Tongue (tissue), 3 donors: ENCODE measurements at places on chromosomes 3 and 15.

DNA sequence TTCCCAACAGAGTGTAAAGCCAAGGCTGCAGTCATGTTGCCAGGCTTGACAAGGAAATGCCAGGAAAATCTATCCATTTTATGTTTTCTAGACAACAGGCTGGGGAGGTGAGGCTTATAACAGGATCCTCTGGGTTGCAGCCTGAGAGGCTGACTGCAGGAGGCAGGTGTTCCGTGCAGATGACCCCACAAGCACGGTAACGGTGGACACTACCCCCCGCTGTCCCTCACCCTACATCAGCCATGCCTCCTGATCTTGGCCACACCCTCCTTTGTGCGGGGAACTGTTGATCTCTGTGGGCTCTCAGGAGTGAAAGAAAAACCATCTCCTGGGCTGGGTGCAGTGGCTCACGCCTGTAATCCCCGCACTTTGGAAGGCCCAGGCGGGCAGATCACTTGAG is 68.0 kb upstream of the ADPGK start:
- no peak for DNase-seq

DNA sequence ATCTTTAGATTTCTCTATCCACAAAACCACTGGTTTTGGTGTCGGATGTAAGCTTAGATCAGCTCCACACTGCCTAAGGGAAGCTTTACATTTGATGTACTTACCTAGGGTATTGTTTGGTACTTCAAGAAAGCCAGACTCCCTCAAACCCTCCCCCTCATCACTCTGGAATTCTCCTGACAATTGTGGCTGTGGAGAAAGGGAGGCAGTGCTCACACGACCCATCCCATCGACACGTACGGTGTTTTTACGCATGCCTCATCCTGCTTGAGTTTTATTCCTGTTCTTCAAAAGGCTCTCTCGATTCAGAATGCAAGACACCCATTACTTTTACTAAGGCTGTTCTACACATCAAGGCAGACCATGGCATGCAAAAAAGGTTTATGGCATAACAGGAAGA is 67.3 kb upstream of the ONECUT1 start:
- no peak for DNase-seq

GRCh38 chr3:10757821-10758130 is 58.3 kb upstream of the SLC6A11 start:
- no peak for DNase-seq

DNA sequence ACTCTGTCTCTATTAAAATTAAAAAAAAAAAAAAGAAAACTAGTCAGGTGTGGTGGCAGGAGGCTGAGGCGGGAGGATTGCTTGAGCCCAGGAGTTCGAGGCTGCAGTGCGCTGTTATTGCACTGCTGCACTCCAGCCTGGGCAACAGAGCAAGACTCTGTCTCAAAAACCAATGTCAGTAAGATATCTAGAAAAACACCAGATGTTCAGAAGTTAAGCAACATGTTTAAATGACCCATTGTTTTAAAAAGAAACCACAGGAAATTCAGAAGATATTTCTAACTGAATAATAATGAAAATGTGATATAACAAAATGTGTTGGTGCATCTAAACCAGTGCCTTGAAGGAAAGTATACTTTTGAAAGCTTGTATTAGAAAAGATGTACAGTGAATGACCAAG is 203.4 kb upstream of the CGNL1 start:
- no peak for DNase-seq

DNA sequence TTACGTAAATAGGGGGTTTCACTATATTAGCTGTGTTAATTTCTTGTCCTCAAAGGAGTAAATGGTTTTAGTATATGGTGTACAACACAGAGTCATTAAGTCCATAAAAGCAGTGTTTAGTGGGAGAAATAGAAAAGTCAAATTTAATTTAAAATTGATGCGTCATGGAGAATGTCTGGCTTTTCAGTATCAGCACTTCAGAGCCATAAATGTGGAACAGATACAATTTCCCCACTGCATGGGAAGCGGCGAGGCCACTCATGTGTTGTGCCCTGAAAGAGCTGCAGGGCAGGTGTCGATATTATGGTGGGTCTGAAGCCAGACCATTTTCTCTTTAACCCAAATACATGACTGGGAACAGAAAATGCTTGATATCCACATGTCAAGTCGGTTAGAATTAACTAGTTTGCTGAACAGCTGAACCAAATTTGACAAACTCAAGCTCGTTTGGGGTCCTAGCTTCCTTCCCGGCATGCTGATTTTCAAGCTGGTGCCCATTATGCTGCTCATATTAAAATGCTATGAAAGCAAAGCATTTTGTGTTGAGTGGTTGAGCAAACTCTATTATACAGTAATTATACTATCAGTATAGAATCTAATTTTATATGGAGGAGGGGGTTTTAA is 364.6 kb upstream of the TBL1XR1 start:
- no peak for DNase-seq

DNA sequence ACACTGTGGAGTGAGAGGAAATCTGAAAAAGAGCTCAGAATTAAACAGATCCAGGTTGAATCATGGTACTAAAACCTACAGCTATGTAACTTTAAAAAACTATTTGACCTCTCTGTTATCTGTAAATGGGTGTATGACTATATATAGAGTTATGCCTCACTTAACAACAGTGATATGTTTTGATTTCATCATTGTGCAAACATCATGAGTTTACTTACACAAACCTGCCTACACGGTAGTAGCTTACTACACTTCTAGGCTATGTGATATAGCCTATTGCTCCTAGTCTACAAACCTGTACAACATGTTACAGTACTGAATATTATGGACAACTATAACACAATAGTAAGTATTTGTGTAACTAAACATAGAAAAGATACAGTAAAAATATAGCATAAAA is 191.6 kb upstream of the MEIS2 start:
- no peak for DNase-seq

DNA sequence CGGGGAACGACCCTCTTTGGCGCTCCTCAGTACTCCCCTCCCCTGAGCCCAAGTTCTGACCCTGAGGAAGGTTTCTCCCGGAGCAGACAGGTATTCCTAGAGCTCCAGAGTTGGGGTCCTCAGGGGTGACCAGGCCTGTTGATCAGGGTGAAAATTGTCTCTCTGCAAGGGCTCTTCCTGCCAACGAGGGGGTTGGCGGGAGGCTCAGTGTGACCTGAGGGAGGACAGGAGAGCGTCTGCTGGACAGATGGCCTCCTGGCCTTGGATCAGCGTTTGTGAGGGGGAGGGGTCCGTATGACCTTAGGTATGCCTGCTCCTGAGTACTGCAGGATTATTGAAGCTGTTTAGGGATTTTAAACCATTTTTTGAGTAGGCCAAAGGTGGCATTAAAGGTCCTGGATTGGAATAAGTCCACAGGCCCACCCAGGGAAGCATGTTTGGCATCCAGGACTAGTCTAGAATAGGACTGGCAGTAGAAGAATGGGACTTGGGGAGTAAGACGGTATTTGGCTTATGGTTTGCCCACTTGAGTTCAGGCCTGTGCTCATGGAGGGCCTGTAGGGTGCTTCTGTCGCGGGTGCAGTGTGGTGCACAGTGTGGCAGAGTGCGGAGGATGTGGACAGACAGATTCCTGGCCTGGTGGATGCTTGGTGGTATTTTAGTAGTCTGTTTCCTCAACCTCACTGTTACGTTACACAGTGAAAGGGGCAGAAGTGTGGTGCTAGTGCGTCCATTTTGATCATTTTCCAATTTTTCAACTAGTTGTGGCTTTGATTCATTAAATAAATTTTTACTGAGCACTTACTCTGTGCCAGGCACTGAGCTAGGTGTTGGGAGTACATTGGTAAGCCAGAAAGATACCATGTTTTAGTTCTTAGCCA is 959 bp downstream of the ZNF592 start:
- DNase-seq = peak; percentile 38

DNA sequence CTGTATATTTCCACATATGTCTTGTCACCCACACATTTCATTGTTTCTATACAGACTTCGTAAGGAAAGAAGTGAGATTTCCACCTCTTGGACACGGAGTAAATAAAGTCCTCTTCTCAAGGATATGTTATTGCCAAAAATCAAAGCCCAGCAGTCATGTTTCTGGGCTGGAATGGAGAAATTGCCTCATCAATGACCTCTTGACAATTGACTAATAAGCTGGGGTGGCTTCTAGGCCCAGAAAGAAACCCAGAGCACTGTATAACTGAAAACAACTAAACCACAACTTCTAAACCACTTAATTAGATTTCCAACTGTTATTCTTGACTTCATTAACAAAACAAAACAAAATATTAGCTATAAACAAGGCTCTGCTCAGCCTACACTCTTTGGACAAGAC is 56.4 kb upstream of the SLC24A5 start:
- no peak for DNase-seq

GRCh38 chr3:24850245-24850644 is 355.6 kb upstream of the THRB start:
- no peak for DNase-seq

GRCh38 chr15:78105476-78106241 is 13.3 kb downstream of the SH2D7 start:
- DNase-seq = no peak

DNA sequence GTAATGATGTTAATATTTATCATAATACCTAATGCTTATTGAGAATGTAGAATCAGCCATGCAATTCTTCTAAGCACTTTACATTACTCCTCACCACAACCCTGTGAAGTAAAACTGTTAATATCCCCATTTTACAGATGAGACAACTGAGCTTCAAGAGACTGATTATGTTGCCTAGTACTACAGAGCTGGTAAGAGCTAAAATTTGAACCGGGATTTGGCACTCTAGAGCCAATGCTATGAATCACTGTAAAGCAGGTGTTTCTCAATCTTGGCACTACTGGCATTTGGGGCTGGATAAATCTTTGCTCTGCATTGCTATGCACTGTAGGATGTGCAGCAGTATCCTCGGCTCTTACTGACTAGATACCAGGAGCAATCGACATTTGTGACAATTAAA is 367.7 kb downstream of the MAGI1 start:
- DNase-seq = no peak

- no peak for DNase-seq
These were observed 90.9 kb downstream of the RAP2B start for GRCh38 chr3:153252963-153253362.

DNA sequence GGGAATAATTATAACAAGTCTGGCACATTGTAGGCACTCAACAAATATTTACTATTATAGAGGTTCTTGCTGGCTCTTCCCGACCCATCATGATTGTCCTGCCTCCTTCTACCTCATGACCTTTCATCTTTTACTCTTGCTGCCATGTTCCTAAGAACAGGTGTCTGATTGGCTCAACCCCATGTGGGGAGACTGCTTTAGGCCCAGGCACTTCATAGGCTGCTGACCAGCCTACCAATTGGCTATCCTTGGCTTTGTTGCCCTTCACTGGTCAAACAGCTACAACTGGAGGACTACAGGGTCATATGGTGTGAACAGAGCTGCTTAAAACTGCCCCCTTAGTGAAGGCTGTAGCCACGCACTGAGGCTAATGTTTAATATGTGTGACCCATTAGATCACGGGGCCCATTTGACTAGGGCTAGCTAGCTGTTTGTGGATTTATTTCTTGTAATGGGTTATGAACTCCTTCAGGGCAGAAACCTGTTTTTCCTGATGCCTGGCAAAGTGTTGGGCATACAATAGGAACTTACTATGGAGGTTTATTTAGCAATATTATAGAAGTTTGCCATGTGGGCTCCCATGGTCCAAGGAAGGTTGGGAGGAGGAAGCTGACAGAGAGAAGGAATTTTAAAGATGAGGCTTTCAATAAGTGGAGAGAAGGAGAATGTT is 239.9 kb upstream of the TBC1D5 start:
- DNase-seq = no peak

DNA sequence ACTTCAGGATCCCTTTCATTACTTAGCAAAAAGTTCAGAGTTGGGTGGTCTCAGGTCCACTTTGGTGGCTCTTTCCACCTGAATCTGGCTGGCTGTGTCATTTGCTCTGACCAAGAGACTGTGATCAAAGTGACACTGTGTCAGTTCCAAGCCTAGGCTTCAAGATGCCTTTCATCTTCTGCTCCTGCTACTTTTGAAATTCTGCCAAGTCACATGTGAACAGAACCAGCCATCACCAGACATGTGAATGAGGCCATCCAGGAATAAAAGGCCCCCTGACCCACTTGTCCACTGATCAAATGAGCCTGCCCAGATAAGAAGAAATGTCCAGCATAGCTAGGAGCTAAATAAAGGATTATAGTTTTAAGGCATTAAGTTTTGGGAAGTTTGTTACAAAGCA is 132.2 kb downstream of the OSBPL10 start:
- DNase-seq = peak; percentile 29

DNA sequence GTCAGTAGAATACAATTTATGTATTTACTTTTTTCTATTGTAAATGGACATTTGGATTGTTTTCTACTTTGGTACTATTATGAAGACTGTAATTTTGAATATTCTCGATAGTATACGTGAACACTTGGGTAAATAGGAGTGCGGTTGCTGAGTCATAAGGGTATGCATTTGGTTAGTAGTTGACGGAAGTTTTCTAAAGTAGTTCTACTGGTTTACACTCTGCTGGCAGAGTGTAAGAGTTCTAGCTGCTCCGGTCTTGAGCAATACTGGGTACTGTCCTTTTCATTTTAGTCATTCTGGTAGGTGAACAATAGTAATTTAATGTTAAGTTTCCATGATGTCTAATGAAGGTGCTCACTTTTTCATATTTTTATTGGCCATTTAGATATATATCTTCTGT is 70.0 kb downstream of the MEF2A start:
- no peak for DNase-seq

GRCh38 chr15:76206325-76206976 is 104.8 kb downstream of the ETFA start:
- peak; percentile 71 for DNase-seq

- no peak for DNase-seq
These were observed 27.9 kb downstream of the KY start for GRCh38 chr3:134622806-134623365.

GRCh38 chr3:13950042-13950441 is 70.2 kb upstream of the WNT7A start:
- DNase-seq = no peak

DNA sequence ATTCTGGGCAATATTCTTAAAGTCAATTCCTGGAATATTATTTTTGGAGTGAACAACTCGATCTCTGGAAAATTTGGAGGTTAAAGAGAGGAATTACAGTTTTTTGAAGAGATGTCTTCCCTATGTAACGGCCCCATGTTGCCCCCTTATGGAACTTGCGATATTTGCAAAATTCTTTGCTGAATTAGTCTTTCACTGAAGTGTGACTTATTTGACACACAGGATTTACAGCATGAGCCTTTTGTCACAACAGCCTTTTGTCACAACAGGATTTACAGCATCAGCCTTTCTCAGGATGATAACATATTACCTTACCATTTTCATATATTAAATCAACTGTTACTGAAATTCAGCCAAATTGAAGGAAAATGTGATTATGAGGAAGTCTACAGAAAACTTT is 37.8 kb upstream of the SPTSSB start:
- peak; percentile 80 for DNase-seq

GRCh38 chr15:98375513-98376340 is 272.6 kb upstream of the IGF1R start:
- peak; percentile 14 for DNase-seq

GRCh38 chr15:48866141-48866563 is 11.8 kb upstream of the EID1 start:
- DNase-seq = no peak

- no peak for DNase-seq
These were observed 52.9 kb downstream of the GASK1A start for GRCh38 chr3:43031889-43032545.

GRCh38 chr3:13370055-13370454 is 50.1 kb downstream of the NUP210 start:
- peak; percentile 6 for DNase-seq
